A549 treated with Hydrocortisone at 1 μM for 4 hours (cell line): ENCODE measurements at places on chromosomes 7 and 10. TPM values are rescaled to one million over a fixed set of nuclear protein-coding genes. Genes with fewer than 3 reads are reported as not detected.

The CALHM3 gene
- 0.22 to 0.50 TPM (median 0.41 TPM) in 5 replicates for total RNA-seq

The RPS24 gene
- 2,701 to 3,323 TPM (median 3,034 TPM) in 5 replicates for total RNA-seq

The FAM149B1 gene
- 7.0 to 9.2 TPM (median 7.5 TPM) in 5 replicates for total RNA-seq

The UTF1 gene
- 0.10 TPM in 1 of 5 replicates, not detected in the others for total RNA-seq

The ANKRD22 gene
- 0.20 to 0.31 TPM (median 0.30 TPM) in 5 replicates for total RNA-seq

The RNLS gene
- 7.7 to 9.8 TPM (median 9.1 TPM) in 5 replicates for total RNA-seq

The KCNMA1 gene
- total RNA-seq = 43.5 to 83.8 TPM (median 66.6 TPM) in 5 replicates

The ZNF479 gene
- total RNA-seq = not detected in 5 replicates

The MEOX2 gene
- total RNA-seq = not detected in 5 replicates

The LDB3 gene
- 0.06 to 0.20 TPM (median 0.12 TPM) in 5 replicates for total RNA-seq

The TAS2R4 gene
- total RNA-seq = 0.06 to 0.18 TPM (median 0.10 TPM) in 5 replicates

The ACHE gene
- total RNA-seq = 2.4 to 3.2 TPM (median 3.0 TPM) in 5 replicates

The PSMG3 gene
- total RNA-seq = 70.7 to 96.5 TPM (median 91.8 TPM) in 5 replicates

The LRRC4 gene
- total RNA-seq = not detected in 5 replicates

The SLC35B4 gene
- 32.8 to 37.8 TPM (median 35.1 TPM) in 5 replicates for total RNA-seq

The CDHR1 gene
- total RNA-seq = 0.02 to 0.12 TPM (median 0.09 TPM) in 5 replicates
